ENCODE measurements at places on chromosomes 6 and 20. TPM values are rescaled to one million over a fixed set of nuclear protein-coding genes. Genes with fewer than 3 reads are reported as not detected.

ADGRG6 gene
- total RNA-seq = 36.6 TPM

BPIFB4 gene
- not detected for total RNA-seq

GRCh38 chr20:23097636-23098580 lies 11.8 kb upstream of the CD93 start:
- peaks cover 6% of the 10 kb centered on the region for H3K27me3 ChIP-seq
- peaks cover 16% of the 10 kb centered on the region for H3K4me1 ChIP-seq
- no peak overlapping the region for H3K27ac ChIP-seq

GRCh38 chr6:157898169-157898568 lies 75.1 kb downstream of the SNX9 start:
- H3K27ac ChIP-seq = no peak overlapping the region
- H3K4me1 ChIP-seq = peaks cover 19% of the 10 kb centered on the region
- H3K4me3 ChIP-seq = no peak overlapping the region
- DNase-seq = no peak

- no peaks in the 10 kb centered on the region for H3K27me3 ChIP-seq
- no peak overlapping the region for H3K27ac ChIP-seq
- no peaks in the 10 kb centered on the region for H3K36me3 ChIP-seq
- no peak overlapping the region for H3K4me3 ChIP-seq
- DNase-seq = no peak
- H3K4me1 ChIP-seq = no peaks in the 10 kb centered on the region
Measured at GRCh38 chr6:141580988-141581552, 551.7 kb upstream of the GJE1 start.

GRCh38 chr6:141744971-141745370 lies 387.8 kb upstream of the GJE1 start:
- no peaks in the 10 kb centered on the region for H3K27me3 ChIP-seq
- H3K4me3 ChIP-seq = no peak overlapping the region
- peaks cover 2% of the 10 kb centered on the region for H3K36me3 ChIP-seq
- no peak for DNase-seq
- H3K4me1 ChIP-seq = no peaks in the 10 kb centered on the region
- no peak overlapping the region for H3K27ac ChIP-seq

- no peak for DNase-seq
- no peak overlapping the region for H3K4me3 ChIP-seq
- no peaks in the 10 kb centered on the region for H3K27me3 ChIP-seq
- peak overlapping the region; percentile 60 for H3K27ac ChIP-seq
Measured at GRCh38 chr20:19834287-19834686, 76.2 kb downstream of the RIN2 start.

DNA sequence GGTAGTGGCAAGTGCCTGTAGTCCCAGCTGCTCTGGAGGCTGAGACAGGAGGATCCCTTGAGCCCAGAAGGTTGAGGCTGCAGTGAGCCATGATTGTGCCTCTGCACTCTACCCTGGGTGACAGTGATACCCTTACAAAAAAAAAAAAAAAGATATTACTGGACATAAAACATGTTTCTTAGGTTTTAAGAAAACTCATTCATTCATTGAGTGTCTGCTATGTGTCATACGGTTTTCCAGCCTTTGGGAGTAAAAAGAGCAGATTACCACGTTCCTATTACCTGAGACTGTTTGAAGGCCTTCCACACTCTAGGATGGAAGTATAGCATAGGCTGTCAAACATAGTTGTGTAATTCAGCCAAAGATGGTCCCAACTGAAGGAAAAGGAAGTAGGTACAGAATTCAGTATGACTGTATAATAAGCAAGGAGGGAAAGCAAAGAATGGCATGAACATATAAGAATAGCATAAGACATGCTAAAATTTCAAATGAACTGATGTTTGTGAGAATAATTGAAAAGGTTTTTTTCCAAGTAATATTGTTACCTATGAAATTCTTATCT lies 22.0 kb downstream of the STXBP5 start:
- peaks cover 17% of the 10 kb centered on the region for H3K36me3 ChIP-seq
- H3K4me1 ChIP-seq = peaks cover 14% of the 10 kb centered on the region
- H3K4me3 ChIP-seq = no peak overlapping the region
- H3K27me3 ChIP-seq = no peaks in the 10 kb centered on the region
- no peak for DNase-seq

DNA sequence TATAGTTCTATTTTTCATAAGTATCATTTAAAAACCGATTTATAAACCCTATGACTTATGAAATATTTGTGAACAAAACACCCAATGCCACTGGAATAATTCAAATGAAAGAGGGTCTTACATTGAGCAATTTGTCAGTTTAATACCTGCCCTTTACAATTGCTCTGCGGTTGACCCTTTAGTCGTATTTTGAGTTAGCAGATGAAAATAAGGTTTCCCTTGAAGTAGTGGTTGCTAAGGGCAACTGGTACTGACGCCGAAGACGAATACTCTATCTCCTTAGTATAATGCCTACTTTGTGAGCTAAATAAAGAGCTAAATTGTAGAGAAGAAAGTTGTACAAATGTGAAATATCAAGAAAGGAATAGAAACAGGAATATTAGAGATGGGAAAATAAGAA lies 69.4 kb downstream of the KCNQ5 start:
- H3K4me1 ChIP-seq = peaks cover 10% of the 10 kb centered on the region
- H3K27ac ChIP-seq = no peak overlapping the region
- no peaks in the 10 kb centered on the region for H3K36me3 ChIP-seq
- DNase-seq = no peak
- H3K4me3 ChIP-seq = no peak overlapping the region
- H3K27me3 ChIP-seq = no peaks in the 10 kb centered on the region
